ENCODE measurements at places on chromosomes 6 and 20.

DNA sequence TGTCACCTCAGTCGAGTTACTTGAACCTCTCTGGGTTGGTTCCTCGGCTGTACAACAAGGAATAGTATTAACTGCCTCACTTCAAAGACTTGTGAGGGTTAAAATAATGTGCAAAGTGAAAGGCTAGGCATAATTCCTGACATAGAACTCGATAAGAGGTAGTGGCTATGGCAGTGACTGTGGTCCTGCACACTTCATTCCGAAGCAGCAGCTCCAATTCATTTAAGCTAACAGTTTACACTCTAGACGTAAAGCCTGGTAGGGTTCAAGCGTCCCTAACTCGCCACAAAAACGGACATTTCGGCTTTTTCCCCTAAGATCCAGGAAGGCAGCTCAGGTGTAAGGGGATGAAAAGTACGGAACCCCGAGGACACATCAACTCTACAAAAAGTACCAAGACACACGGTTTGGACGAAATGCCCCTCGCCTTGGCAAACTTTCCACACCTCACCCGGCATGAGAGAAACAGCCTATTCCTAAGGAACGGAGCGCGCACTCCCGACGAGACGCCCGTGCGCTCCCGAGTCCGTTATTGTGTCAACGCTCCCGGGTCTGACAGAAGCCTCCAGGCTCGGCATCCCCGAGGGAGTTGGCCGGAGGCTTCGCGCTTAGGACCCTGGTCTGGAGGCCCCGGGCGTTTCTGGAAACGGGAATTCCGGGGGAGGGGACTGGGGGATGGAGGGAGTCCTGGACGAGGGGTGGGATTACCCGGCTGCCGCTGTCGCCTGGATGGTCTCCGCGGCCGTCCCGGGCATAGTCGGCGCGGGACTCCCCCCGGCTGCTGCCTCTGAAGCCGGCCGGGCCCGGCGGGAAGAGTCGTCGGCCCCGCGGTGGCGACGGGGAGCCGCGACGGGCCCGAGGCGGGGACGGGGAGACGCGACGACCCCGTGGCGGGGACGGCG lies 937 bp downstream of the ZNF318 start:
- DNase-seq: no peak

- no peak for DNase-seq
Observed at GRCh38 chr20:4549711-4550259, 171.9 kb upstream of the PRND start.

- DNase-seq: no peak
Observed at GRCh38 chr6:128847431-128848210, 35.3 kb upstream of the LAMA2 start.

DNA sequence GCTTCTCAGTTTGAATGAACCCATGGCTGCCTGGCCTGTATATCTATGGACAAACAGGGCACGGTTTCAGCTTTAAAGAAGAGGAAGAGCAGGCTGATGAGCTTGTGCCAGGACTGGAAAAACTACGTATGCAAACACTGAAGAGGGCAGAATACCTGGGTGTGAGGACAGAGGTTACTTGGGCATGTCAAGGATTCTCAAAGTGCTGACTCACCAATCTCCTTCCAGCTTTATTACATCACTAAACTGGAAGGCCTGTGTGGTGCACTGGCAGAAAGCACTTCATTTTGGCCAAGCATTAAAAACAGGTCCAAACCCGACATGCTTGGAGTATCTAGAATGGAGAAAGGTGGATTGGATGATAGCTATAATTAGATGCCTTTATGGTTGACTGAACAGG lies 95.2 kb downstream of the GMPR start:
- DNase-seq: no peak

- peak; percentile 52 for DNase-seq
Observed at GRCh38 chr6:68638230-68638900, 3.3 kb downstream of the ADGRB3 start.

GRCh38 chr6:157841211-157841840 lies 18.3 kb downstream of the SNX9 start:
- no peak for DNase-seq

Data from hematopoietic multipotent progenitor cell (in vitro differentiated cells).